ENCODE measurements at places on chromosomes 4 and X.

GRCh38 chr4:123649645-123650391 is 253.2 kb downstream of the SPRY1 start:
- peak; percentile 14 for DNase-seq

DNA sequence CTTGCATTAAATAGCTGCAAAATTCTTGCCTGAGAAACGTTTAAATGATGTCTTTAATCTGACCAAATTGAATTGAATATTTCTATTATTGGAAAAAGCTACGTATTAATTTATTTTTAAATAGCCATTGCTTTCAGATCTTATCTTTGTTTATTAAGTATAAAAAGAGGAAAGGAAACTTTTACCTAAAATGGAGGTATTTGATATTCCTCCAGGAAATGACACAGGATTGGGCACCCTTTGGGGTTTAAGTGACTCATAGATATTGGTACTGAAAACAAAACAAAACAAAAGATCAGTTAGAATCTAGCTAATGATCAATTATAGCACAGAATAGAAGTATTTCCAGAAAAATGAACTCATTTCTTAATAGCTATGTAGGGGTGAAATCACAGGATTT is 34.1 kb downstream of the PLS3 start:
- no peak for DNase-seq

DNA sequence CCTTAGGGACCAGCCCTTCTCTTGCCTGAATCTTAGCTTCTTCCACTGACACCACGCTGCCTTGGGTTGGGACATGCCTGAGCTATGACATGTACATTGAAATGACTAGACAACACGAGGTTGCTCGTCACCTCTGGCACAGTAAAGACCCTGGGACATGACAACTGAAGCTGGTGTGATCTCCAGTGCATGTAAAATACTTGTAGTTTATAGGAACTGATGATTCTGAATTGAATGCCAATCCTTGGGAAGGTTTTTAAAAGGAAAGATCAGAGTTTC is 100.7 kb upstream of the PGRMC2 start:
- peak; percentile 17 for DNase-seq

- DNase-seq, result no peak
These were observed 1043.8 kb downstream of the ADGRL3 start for GRCh38 chr4:62243895-62244294.

DNA sequence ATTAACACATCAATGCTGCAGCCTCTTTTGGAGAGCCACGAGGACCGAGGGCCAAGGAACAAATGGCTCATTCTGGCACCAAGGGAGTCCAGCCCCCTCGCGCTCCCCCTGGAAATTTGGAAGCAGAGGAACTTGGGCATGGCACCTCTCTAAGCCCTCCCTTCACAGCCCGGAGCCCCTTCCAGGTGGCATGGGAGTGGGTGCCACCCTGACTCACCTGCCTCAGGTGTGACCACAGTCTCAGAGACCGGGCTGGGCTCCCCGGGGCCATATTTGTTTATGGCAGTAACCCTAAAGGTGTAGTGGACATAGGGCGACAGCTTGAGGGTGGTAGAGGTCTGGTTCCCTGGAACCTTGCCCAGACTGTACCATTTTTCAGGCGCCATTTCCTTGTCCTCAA is 18.8 kb downstream of the L1CAM start:
- DNase-seq, result no peak

GRCh38 chr4:152935143-152935542 is 980 bp upstream of the FHDC1 start:
- no peak for DNase-seq
